ENCODE measurements at places on chromosomes 7 and 10.

GRCh38 chr10:103807996-103808395, 47.4 kb downstream of the SH3PXD2A start:
- no peak for DNase-seq

DNA sequence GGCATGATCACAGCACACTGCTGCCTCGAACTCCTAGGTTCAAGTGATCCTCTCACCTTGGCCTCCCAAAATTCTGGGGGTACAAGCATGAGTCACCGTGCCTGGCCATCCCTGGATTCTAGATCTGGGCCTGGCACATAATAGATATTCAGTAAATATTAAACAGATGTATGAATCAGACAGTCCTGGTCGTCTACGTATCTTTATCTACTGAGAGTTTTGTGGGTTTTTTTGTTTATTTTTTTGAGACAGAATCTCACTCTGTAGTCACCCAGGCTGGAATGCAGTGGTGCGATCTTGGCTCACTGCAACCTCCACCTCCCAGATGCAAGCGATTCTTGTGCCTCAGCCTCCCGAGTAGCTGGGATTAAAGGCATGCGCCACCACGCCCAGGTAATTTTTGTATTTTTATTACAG, 24.3 kb upstream of the ITGB1 start:
- peak; percentile 92 for DNase-seq

DNA sequence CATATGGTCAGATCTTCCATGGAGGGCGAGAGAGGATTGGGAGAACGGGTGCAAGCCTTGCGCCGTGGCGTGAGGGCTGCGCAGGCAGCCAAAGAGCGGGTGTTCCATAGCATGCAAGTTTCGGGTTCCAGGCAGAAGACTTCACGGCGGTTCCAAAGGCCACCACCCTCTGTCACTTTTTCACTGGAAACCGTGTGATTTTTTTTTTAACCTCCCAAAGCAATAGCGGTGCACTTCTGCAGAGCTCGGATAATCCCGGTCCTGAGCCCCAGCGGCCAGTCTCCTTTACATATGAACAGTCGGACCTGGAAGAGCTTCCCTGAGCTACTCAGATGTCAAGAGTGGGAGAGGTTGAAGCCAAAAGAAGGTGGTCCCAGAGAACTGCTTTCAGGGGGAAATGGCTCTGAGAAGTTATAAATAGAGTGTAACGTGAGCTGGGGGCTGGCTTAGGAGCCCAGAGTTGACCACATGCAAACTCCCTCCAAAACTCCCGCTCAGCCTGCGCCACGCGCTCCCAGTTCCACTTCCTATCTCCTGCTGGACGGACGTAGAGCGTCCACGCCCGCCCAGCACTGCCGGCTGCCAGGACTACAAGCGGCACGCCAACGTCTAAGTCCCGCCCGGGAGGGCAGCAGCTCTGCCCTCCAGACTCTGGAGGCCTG, at the start of gene MEOX2:
TSS of gene MEOX2 (minus strand) at position 389 of the 662 bp plus-strand sequence. CDS start at position 108, 281 bp downstream.
- peak; percentile 57 for DNase-seq

DNA sequence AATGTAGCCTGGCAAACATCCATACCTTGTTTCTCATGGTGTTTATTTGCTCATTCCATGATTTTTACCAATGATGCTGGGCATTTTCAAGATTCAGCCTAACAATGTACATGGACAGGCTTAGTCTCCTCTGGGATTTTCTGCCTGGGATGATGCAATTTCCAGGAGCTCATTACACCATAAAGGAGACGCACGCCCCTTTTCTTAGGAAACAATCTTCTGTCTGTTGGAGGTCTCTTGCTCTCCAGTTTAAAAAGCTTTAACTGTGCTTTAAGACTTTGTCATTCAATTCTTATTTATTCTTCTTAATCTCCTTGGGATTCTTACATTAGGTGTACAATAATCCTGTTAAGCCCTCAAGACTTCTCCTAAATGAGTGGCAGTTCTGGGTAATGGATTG, 150.3 kb upstream of the NRP1 start:
- DNase-seq: peak; percentile 91

DNA sequence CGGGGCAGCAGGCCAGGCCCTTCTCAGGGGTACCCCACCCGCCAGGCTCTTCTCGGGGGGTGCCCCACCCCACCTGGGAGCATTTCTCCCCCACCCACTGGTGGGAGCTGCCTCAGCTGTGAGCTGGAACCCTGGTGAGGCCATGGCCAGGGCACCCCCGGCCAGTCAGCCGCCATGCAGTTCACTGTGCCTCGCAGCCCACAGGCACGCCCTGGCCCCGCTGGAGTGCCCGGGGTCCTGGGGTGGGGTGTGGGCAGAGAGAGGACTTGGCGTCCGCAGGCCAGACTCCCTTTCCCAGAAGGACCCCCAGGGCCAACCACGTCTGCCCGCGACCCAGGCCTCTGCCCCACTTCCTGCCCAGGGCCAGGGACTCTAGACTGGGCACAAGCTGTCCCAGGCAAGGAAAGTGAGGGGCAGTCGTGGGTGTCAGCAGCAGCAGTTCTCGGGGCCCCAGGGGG, 13.1 kb downstream of the DPYSL4 start:
- no peak for DNase-seq

- DNase-seq: peak; percentile 48
Measured at GRCh38 chr7:102918845-102919244, 6.0 kb downstream of the LRRC17 start.

DNA sequence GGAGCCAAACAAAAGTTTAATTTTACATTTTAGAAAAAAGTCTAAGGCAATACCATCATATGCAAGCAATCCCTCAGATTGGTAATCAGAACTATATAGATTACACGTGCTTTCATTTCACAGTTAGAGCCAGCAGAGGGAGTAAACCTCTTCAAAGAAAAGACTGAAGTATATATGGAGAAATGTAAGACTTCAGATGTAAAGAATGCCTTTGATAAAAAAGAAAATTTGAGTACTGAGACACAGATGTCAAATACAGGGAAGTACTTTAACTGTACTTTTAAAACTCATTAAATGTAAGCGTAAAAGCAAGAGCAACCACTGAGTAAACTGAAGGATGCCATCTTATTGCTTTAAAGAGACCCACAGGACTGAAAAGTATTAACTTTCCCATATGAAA, 101.4 kb upstream of the FAM133B start:
- DNase-seq: peak; percentile 82

DNA sequence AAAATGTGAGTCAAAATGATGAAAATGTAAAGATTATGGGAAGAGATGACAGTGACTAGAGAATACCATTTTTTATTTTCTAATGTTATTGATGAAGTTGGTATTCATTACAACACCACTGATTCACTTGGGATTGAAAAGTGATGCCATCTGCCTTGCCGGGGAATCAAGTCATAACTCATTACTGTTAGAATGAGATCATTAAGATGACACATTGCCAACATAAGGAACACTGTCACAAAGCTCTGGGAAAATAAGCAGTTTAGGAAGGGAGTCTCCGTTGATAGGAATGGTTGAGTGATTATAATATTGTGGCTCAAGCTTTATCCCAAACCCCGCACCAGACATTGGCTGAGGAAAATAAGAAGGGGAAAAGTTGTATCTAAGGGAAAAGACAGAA, 121.5 kb upstream of the PLPP4 start:
- no peak for DNase-seq

GRCh38 chr10:59654007-59654406, 55.6 kb downstream of the SLC16A9 start:
- no peak for DNase-seq

- no peak for DNase-seq
Measured at GRCh38 chr7:30514776-30515175, 10.1 kb upstream of the GGCT start.

- no peak for DNase-seq
Measured at GRCh38 chr7:130667593-130668257, 823 bp downstream of the COPG2 start.

- DNase-seq: no peak
Measured at GRCh38 chr7:29282819-29283414, 88.3 kb downstream of the CHN2 start.

DNA sequence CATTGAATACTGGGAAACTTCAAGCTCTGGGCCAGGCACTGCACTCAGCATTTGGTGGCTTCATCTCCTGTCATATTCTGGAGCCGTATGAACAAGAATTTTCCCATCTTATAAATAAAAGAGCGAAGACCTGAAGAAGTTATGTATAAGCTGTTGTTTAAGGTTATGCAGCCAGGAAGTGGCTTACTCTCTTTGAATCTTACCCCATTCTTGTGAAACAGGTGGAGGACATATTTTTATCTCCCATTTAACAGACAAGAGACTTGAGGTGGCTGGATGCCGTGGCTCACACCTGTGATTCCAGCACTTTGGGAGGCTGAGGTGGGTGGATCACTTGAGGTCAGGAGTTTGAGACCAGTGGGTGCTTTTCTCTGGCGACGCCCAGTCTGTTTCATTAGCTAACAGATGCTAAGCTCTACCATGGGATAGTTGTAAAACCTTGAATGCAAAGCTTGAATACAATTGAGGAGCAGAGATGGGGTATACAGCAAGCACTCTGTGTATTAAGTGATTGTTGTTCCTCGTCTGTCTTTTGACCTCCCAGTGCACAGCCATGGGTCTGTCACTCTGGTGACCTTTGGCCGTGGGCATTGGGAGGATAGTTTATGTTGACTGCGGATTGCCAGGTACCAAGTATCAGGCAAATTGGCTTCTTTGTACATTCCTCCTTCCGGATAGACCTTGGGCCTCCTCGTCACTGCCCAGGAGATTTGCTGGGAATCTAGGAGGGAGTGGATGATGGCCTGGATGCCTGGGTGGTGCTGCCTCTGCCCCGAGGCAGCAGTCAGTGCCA, 85.8 kb downstream of the GRK5 start:
- DNase-seq: no peak

DNA sequence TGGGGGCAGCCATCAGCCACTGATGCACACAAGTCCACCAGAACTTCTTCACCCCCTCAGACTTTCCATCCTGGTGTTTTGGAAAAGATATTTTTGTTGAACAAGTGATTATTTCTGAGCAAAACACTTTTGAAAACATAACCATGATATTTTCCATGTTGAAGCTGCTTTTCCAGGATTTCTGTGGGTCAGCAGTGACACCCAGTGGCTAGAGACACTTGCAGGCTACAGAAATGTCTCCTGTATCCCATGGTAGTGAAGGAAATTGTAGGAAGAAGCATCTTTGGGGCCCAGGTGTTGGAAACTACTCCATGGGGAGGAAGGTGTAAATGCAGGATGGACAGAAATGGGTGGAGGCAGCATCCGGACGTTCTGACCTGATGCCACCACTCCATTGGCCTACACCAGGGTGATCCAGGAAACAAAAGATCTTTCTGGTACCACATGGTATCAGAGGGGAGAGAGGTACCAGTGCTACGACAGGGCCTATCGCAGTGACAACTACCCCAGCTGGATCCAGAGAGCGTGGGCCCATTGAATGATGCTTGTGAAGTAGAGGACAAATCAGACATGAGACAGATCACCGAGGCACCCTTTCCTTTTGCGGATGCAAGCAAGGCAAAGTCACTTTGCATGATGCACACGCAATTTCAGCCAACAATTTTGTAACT, 111.7 kb upstream of the COBL start:
- DNase-seq: no peak

- no peak for DNase-seq
Measured at GRCh38 chr10:72170263-72170662, 45.5 kb upstream of the ANAPC16 start.

DNA sequence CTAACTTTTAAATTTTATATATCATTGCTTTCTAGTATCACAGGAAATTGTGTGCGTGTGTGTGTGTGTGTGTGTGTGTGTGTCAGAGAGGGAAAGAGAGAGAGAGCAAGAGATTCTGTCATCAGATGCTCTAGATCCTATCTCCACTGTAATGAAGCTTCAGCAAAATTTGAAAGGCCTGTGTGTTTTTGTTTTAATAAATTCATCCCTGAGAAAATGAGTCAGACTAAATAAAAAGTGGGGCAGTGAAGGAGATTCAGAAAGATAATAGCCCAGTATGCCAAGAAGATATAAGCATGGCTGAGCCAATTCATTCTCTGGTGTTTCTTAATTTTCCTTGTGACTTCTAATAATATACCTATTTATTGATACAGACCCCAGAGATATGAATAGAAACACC, 184.2 kb upstream of the TMEM196 start:
- DNase-seq: peak; percentile 3

DNA sequence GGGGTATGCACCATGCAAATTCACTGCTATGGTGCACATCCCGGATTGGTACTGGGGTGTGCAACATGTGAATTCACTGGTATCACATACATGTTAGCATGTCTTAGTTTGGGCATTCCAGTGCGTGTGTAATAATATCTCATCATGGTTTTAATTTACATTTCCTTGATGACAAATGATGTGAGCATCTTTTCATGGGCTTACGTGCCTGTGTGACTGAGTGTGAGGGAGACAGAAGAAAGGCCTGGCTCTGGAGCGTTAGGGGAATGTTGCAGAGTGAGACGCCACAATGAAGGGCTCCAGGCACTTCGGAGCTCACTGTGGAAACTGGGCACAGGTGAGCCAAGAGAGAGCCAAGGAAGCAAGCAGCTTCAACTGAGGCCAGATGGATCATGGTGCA, 162.6 kb downstream of the UBE2H start:
- peak; percentile 56 for DNase-seq

GRCh38 chr10:59678884-59679301, 30.8 kb downstream of the SLC16A9 start:
- peak; percentile 15 for DNase-seq

DNA sequence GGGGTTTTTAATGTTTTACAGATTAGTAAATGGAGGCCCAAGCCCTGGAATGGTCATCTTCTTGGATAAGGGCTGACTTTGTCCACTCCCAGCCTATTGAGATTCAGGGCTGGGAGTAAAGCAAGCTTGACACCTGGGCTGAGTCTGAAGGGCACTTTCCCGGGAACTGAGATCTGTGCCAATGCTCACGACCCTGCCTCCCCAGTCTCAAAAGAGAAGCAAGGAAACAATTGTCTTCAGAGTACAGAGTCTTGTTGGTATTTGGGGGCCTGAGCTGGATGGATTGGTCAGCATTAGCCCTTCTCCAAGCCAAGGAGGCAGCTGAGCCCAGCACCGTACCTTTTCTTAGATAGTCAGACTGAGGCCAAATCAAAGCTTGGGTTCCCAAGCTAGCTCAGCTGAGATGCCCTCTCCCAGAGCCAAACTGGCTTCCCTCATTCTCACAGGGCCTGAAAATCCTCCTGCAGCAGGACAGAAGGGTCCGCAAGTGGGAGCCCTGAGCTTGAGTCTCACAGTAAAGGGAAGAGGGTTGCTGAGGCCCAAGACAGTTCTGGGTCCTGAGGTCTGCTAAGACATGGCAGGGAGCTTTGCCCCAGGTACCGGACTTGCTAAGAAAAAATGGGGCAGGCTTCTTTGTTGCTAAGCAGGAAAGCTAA, 3.7 kb downstream of the DDIT4 start:
- no peak for DNase-seq

GRCh38 chr10:94902570-94902969, 35.9 kb upstream of the CYP2C9 start:
- no peak for DNase-seq

GRCh38 chr10:132371641-132372081, 25.3 kb upstream of the PWWP2B start:
- DNase-seq: no peak

- DNase-seq: no peak
Measured at GRCh38 chr10:51699145-51699474, 285 bp downstream of the CSTF2T start.
